ENCODE measurements at places on chromosomes 1 and 21.

DNA sequence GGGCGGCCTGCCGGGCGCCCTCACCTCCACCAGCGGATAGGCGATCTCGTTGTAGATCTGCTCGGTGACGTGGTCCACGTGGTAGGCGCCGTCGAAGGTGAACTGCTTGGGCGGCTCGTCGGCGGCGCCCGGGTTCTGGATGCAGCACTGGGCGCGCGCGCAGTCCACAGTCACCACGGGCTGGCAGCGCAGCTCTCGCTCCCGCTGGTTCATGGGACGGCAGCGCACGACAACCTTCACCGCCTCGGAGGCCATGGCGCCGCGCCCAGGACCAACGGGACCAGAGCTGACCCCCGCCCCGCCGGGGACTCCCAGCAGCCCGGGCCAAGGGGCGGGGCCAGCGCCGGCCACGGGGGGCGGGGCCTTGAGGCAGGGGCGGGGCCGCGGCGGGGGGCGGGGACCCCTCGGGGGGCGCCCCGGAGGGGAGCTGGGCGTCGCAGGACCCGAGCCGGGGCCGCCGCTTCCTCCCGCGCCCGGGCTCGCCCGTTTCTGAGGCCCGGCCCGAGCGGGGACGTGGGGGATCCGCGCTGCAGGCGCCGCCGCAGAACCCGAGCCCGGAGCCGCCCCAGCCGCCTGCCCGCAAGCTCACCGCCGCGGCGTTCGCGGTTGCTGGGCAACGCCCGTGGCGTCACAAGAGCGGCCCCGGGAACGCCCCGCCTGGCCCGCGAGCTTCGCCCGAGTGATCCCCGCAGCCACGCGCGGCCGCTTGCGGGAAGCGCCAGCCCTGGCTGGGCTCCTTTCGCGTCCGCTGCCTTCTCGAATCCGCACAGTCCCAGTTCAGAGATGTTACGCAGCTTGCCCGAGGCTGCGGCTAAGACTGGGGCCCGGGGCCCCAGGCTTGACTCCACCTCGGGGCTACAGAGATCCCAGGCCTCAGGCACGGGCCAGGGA, at the start of gene KIF17:
Gene KIF17 (minus strand): TSS at position 556 of the 891 bp plus-strand sequence. CDS start 301 bp downstream, at position 255.
- DNase-seq, result peak; percentile 76

GRCh38 chr21:18819507-18819906, 415.9 kb upstream of the TMPRSS15 start:
- DNase-seq, result no peak

DNA sequence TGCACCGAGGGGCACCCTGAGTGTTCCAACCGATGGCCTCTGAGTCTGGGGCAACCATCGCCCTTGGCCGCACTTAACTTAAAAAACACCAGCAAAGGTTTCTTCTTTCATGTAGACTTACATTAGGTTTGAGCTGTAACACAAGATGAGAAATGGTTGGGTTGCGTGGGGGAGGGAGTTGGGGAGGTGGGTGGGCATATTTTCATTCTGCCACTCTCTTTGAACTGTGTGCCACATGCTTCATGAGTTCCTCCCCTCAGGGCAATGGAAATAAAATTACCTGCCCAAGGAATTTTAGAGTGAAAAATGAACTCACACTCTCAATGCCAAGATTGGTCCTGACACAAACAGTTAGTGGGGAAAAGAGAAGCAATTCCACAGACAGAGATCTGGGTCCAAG, 430.1 kb upstream of the USP24 start:
- DNase-seq, result no peak

GRCh38 chr1:204463125-204464060, 31.2 kb downstream of the PIK3C2B start:
- DNase-seq, result no peak

DNA sequence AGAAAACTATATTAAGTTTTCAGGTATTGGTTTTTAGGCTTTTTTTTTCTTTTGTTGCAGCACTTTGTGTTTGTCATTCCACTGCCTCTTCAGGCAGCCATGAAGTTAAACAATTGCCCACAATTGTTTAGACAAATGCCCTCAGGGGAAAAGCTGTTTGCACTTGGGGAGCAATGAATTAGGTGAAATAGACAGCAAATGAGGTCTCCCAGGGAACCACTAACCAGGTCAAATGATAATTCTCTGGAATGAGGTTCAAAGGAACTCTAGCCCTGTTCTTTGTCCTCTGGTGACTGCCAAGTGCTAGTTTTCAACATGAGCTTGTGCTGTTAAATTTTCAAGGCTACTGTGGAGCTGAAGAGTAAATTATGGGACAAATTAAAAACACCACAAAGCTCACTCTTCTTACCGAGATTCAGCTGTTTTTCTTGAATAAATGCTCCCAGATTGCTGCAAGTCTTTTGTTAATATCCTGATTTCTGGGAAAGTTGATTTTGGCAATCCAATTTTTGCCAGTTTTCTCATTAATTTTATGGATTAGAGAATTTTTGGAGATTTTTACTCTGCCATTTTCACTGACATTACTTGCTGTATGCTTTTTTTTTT, 15.1 kb upstream of the MAB21L3 start:
- DNase-seq, result no peak

- DNase-seq, result peak; percentile 33
Observed at GRCh38 chr1:89598450-89599331, 34.2 kb upstream of the LRRC8C start.

Measured in NCI-H1417 (cell line).